ENCODE measurements at places on chromosomes 12 and 14. TPM values are rescaled to one million over a fixed set of nuclear protein-coding genes. Genes with fewer than 3 reads are reported as not detected.
A peak's percentile ranks its signal among the peaks of the same experiment; 100 is the strongest.

Gene ACSS3
- total RNA-seq, result 19.3 TPM

- no peak for DNase-seq
These were observed 180.9 kb upstream of the SYT1 start for GRCh38 chr12:78683626-78684025.

DNA sequence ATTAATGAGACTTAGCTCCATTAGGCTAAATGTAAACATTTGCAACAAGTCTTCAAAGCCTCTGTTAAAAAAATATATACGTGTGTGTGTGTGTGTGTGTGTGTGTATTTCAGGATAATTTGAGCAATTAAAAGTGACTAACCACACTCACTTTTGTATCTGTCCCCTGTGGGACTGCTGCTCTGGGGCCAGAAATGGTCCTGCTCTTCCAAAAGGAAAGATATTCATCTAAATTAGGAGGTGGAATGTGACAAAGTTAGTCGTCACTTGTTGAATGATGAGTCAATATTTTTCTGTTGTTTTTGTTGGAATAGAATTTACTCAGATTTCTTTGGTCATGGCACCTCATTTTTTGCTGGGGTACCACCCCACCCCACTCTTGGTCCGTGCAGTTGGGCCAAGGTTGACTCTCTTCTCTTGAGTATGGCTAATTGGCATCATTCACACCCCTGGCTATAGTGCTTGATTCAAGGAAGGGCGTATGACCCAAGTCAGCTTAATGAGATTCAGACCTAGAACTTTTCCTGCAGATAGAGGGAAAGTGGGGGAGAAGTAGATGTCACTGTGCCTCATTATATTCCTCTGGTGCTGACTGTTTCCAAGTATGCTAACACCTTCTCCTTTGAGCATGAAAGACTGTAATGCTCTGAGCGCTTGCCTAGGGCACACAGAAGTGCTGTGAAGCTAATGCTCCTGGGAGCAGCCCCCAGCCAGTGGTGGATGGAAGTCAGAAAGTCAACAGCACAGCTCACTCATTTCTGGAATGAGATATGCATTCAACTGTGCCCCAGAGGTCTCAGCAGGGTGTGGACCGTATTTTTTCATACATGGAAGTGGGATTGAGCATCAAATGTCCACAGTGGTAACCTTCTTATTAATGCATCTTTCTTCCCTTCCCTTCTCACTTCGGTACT, 577.0 kb upstream of the TBX3 start:
- no peak for DNase-seq

DNA sequence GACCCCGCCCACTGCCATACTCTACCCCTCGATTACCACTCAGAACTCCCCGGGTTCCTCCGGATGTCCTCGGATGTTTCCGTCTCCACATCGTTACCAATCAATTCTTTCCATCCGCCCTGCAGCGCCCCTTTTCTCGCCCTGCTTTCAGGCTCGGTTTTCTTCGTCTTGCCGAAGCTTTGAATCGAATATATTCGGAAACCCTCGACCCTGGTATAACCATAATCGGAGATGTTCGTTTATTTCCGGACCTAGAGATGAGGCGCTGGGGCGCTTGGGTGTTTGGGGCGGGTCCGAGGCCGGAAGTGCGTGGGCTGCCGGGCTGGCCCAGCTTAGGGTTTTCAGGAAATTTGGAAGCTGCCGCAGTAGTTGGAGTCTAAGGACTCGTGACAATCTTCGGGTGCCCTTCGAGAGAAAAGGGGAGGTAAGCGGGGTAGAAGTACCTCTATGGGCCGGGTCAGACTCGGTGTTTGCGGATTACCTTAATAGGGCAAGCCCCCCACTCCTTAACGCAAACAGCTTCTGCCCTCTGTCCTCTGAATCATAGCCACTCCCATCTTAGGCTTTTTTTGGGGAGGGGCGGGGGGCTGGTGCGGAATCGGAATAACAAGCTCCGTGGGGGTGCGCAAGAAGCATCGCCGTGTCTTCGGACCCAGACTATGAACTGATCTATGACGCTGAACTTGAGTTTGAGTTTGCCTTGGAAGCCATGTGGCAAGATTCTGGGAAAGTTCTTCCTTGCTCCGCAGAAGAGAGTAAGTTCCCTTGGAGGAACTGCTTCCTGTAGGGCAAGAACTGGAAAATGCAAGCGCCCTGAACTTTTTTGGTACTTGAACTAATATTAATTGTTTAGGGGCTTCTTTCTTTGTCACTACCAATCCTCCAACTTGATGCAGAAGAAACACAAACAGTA, at the start of gene C14orf119:
C14orf119 (plus strand) TSS at position 310 of the 913 bp plus-strand sequence. CDS start 2,154 bp downstream, outside the sequence.
- DNase-seq, result peak; percentile 99

- peak; percentile 73 for DNase-seq
These were observed 188.7 kb downstream of the TTC8 start for GRCh38 chr14:89013098-89013504.

- peak; percentile 54 for DNase-seq
These were observed 297.5 kb downstream of the RPAP3 start for GRCh38 chr12:47408171-47408871.

Measured in H9 (cell line).